EL (cell line): ENCODE measurements at places on chromosomes 12 and 14.
A peak's percentile ranks its signal among the peaks of the same experiment; 100 is the strongest.

DNA sequence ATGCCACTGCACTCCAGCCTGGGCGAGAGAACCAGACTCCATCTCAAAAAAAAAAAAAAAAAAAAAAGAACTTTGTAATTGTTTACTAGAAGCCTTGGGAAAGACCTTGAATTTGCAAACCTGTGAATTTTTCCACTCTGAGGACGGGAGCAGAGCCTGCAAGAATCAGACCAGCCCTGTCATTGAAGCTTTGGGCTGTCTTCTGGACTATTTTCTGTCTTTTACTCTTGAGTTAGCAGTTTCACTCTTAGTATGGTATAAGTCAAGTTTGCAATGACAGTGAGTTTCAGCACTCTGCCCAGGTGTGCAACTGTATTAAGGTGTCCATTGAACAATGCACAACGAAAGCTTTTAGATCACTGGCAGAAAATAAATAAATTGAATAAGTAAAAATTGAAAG is 81.4 kb upstream of the KRAS start:
- no peak for DNase-seq

- DNase-seq: peak; percentile 55
Observed at GRCh38 chr12:120361506-120362208, 7.3 kb downstream of the MSI1 start.

- peak; percentile 63 for DNase-seq
Observed at GRCh38 chr12:54126696-54127537, 61.9 kb downstream of the SMUG1 start.

DNA sequence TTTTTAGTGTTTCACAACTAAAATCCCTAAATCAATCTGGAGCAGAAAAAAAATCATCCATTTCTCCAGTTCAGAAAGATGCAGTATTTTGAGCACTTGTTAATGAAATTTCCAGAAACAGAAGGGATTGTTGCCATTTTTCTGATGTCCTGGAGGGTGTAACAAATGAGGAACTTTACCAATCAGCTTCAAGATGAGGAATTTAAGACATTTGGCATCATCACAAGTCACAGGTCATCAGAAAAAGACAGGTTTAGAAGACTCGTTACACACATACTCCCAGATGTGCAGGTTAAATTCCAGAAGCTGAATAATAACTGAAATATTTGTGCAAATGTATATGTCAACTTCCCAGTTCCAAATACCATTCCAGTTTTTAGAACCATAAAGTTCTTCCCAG is 482 bp upstream of the PSMC1 start:
- DNase-seq: no peak

GRCh38 chr12:53951577-53952334 is 2.9 kb upstream of the HOXC12 start:
- DNase-seq: no peak

GRCh38 chr14:22812744-22813143 is 2.5 kb downstream of the SLC7A7 start:
- no peak for DNase-seq

GRCh38 chr14:104723651-104724406 is at the start of gene ADSS1:
TSS of gene ADSS1 (plus strand) at chr14:104724229. CDS start at chr14:104724271, 42 bp downstream.
- DNase-seq: peak; percentile 60

- no peak for DNase-seq
Observed at GRCh38 chr14:90797919-90798318, 18.3 kb downstream of the TTC7B start.

- no peak for DNase-seq
Observed at GRCh38 chr14:24075485-24076301, 4.3 kb downstream of the CPNE6 start.

GRCh38 chr14:46582826-46583225 is 68.8 kb downstream of the RPL10L start:
- DNase-seq: no peak

- DNase-seq: no peak
Observed at GRCh38 chr12:128312661-128313060, 45.7 kb downstream of the TMEM132C start.

DNA sequence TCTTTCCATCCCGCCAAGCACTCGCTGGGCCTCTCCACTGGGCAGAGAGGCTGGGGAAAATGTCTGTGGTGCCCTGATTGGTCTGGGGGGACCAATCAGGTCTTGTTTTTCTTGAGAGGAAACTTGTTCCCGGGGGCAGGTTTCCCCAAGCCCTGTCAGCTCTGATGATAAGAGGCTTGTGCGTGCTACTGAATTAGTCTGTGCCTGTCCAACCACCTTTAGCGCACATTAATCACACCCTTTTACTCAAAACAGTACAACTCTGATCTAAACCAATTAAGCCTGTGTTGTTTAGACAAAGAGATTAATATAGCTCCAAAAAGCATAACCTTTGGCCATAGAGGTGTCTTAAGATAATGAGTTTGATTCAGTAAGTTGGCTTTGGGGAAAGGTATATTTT is 580.4 kb downstream of the VRK1 start:
- no peak for DNase-seq

DNA sequence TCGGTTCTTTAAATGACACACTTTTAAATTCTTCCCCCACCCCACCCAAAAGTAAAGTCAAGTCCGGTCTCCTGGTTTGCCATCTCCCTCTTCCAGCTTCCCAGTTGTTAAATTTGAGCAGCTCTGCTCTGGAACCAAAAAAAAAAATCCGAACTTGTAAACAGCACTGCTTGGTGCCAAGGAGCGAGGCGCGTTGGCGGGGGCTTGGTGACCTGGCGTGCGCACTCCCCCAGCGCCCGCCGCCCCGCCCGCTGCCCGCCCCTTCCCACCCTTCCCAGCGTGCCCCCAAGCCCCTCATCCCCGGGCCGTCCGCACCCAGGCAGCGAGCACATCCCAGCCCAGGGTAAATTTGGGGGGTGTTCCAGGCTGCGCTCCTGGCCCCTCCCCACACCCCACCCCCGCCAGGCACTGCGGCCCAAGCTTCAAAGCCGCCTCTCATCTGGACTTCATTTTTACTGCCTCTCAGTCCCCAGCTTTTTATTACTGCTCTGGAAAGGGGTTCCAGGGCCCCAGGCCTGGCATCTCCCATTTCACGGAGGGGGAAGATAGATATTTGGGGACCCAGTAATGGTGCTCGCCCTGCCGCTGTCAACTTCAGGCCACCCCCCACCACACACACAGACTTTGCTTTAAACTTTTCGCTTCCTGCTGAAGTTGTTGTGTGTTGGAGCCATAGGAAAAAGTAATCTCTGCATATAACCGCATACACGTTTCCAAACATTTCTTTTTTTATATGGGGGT is 11.7 kb upstream of the ITGB7 start:
- DNase-seq: no peak

- no peak for DNase-seq
Observed at GRCh38 chr14:99786511-99786989, 6.7 kb upstream of the EML1 start.

- DNase-seq: no peak
Observed at GRCh38 chr12:109271418-109271817, 37.7 kb downstream of the FOXN4 start.

DNA sequence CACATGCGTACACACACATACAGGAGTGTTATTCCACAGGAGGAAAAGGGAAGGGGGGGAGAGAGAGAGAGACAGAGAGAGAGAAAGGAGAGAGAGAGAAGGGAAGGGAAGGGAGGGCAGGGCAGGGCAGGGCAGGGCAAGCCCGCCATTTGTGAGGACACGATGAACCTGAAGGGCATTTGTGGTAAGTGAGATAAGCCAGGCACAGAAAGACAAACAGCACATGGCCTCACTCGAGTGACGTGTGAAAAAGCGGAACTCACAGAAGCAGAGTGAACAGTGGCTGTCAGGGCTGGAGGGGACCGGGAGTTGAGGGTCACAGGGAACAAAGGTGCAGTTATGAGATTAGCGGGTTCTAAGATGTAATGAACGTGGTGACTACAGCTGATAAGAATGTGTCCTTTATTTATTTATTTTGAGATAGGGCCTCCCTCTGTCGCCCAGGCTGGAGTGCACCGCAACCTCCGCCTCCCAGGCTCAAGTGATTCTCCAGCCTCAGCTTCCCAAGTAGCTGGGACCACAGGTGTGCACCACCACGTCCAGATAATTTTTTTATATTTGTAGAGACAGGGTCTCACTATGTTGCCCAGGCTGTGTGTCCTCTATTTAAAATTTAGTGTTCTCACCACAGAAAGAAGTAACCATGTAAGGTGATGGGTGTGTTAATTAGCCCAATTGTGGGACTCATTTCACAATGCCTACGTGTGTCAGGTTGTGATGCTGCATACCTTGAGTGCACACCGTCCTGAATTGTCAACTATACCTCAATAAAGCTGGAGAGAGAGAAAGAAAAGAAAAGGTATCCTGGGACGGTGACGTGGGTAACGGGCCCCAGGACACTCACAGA is 18.7 kb upstream of the FBRSL1 start:
- no peak for DNase-seq

DNA sequence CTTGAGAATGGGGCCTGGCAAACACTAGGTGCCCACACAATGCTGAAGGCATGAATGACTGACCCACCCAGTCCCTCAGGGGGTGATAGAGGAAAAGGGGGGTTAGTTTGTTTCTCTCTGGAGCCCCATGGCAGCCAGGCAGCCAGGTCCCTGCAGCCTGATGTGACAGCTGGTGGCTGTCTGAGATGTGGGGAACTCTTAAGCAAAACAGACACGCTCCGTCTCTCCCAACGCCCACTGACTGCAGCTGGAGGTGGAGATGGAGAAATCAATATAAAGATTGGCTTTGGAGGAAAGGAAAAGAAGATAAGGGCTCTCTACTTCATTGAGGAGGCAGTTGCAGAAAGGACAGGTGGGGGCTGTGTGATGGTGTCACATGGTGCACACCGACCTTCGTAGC is 240.8 kb upstream of the LHX5 start:
- DNase-seq: no peak

GRCh38 chr12:45439039-45439438 is 223.1 kb downstream of the ANO6 start:
- peak; percentile 16 for DNase-seq

GRCh38 chr12:78086553-78087362 is 256.1 kb downstream of the NAV3 start:
- peak; percentile 11 for DNase-seq

GRCh38 chr12:58347691-58348090 is 406.3 kb downstream of the ATP23 start:
- DNase-seq: no peak

- DNase-seq: no peak
Observed at GRCh38 chr12:30882706-30883105, 43.8 kb upstream of the TSPAN11 start.

DNA sequence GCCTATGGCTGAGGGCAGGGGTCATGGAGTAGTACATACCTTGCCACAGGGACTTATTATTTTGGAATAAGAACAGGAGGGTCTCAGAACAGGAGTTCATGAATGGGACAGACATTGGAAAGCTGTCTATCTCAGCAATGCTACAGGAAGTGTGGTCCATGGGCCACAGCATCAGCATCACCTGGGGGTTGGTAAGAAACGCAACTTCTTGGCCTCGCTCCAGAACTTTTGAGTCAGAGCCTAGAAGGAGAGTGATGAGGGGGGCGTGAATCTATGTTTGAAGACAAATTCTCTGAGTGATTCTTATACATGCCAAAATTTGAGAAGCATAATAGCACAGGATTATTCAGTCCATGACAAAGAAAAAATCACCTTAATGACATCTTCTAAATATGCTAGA is 156.6 kb downstream of the RPAP3 start:
- no peak for DNase-seq

- DNase-seq: no peak
Observed at GRCh38 chr14:25836636-25837035, 761.2 kb downstream of the NOVA1 start.

DNA sequence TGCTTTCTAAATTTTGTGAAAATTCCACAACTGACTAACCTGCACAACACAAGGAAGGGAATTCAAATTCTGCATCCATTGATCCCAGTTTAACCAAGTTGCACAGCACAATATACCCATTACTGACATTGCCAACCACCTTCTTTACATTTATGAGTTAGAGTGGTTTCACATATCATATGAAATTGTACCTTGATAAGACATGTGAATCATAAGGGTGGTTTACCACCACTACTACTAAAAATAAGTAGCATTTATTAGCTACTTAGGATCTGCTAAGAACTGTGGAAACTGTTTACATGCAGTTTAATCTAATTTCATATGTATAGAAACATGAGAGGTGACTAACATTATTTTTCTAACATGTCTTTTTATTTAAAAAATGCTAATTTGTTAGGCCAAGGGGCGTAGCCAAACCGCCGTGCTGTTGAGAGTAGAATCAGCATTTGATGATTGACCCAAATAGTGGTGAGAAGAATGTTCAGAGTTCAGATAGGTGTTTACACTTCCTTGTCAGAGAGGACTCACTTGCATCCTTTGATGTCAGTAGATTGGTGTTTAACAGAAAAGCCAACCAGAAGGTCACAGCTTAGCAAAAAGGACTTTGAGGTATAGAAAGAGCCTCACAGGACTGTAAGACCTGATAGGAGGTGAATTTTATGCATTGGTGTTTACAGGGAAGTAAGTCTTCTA is 56.2 kb downstream of the LRFN5 start:
- DNase-seq: no peak

- DNase-seq: no peak
Observed at GRCh38 chr12:108046135-108046534, 83.0 kb upstream of the WSCD2 start.

GRCh38 chr14:77123381-77124325 is 17.9 kb downstream of the ZDHHC22 start:
- DNase-seq: no peak

GRCh38 chr12:50922820-50923219 is 29.5 kb upstream of the HIGD1C start:
- no peak for DNase-seq

GRCh38 chr12:21925296-21925913 is 15.8 kb downstream of the ABCC9 start:
- DNase-seq: peak; percentile 59

DNA sequence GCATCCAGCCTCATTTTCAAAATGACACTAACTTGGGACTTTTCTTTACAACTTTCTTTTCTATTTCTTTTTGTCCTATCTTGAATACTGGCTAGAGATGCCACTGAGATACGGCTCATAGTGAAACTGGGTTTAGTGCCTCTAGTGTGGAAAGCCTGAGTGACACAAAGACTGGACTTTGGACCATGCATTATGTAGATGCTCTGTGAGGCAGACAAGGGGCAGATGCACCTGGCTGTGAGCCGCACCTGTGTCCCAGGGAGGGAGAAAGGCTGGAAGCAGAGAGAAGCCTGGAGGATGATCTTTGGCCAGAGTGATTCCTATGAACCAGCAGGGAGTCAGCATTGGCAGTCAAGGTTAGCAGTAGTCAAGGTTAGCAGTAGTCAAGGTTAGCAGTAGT is 852.3 kb upstream of the TMEM132C start:
- no peak for DNase-seq

- DNase-seq: no peak
Observed at GRCh38 chr12:48007206-48007605, 2.9 kb upstream of the COL2A1 start.

DNA sequence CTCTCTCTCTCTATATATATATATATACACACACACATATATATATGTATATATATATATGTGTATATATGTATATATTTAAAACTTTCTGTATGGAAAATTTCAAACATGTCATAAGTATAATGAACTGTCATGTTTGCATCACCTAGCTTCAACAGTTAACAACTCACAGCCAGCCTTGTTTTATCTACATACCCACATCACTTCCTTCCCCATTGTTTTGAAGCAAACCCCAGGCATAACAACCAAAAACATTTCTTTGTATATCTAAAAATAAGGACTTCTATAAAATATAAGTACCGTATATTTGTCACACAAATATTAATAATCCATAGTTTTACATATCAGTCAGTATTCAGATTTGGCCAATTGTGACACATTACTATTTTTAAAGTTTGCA is 57.4 kb downstream of the PAPOLA start:
- DNase-seq: no peak

- DNase-seq: no peak
Observed at GRCh38 chr14:29376237-29376636, 551.4 kb downstream of the PRKD1 start.

GRCh38 chr14:75806352-75806832 is 145.3 kb downstream of the TTLL5 start:
- no peak for DNase-seq

GRCh38 chr12:44148936-44149335 is 313.1 kb downstream of the TMEM117 start:
- no peak for DNase-seq
